Activated CD4-positive, alpha-beta T cell treated with anti-CD3 and anti-CD28 coated beads, Interleukin-2, amount 50 U/mL, for 48 hours (primary cell): ENCODE measurements at places on chromosomes 16 and 17.

- no peak for DNase-seq
These were observed 15.9 kb downstream of the TANC2 start for GRCh38 chr17:62981933-62982332.

GRCh38 chr16:8632675-8633182 lies 11.2 kb downstream of the METTL22 start:
- no peak for DNase-seq

GRCh38 chr17:3679531-3680126 lies 11.0 kb downstream of the EMC6 start:
- DNase-seq, result no peak

DNA sequence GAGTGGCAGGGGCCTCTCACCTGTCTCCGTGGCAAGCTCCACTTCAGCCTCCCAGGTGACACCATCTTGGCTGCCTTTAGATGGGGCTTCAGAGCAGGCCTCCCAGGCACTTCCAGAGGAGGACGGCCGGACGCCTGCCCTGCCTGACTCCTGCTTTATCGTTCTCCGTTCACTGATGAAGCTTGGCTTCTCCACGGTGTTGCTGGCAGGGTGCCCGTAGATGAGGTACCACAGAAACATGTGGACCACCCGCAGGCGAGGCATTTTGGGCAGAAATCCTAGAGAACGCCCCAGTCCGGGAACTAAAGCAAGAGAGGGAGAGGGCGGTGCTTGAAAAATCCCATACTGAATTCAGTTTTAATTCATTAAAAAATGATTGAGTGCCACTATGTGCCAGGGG lies 54.5 kb downstream of the GTF3C1 start:
- no peak for DNase-seq

GRCh38 chr17:19295473-19296135 lies 58.4 kb downstream of the EPN2 start:
- DNase-seq, result no peak

DNA sequence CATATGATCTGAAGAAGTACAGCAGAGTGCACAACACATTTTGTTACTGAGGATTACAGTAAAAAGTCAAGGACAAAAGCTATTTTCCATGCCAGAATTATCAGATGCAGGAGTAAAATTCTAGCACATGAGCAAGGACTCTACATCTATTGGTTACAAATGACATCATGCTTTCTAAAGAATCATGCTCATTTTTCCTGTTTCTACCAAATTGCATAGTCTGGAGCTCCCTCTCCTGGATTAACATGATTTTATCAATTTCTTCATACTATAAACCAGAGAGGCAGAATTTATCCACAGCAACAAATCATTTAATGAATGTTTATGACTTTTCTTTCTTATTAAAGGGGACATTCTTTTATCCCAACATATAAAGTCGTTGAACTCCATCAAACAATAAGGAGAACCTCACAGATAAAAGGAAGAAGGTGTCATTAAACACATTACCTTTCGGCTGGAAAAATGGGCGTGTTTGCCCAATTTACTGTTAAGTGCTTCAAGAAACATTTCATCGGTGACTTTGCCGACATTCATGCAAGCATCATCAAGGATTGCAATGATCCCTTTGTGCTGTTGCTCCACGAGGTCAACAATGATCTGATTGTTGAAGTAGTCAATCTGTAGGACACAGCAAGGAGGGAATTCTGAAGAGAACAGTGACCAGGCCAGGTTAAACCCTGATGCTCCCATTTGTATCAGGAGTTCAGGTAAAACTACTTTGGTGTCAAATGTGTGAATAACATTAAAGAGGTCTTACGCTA lies 121.7 kb downstream of the MYO1D start:
- no peak for DNase-seq

- DNase-seq, result peak; percentile 87
These were observed at the start of gene TUBG2 for GRCh38 chr17:42659079-42659931. TUBG2 (plus strand) TSS chr17:42659284; CDS start chr17:42659504, 220 bp downstream.

DNA sequence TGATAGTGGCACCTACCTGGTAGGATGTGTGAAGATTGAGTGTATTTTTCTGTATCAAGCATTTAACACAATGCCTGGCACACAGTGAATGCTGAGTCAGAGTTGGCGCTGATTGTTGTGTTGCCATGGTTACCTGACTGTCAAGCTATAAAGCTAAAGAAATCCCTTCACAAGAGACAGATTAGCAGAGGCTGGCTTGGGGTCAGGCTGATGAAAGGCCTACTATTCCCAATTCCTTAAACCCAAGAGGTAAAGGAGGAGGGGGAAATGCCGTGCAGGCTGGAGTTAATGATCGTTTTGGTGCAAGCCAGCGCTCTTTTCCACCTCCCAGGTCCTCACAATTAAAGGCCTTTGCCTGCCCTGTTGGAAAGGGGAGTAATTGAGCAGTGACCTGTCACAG lies 5.9 kb downstream of the CLEC19A start:
- no peak for DNase-seq

DNA sequence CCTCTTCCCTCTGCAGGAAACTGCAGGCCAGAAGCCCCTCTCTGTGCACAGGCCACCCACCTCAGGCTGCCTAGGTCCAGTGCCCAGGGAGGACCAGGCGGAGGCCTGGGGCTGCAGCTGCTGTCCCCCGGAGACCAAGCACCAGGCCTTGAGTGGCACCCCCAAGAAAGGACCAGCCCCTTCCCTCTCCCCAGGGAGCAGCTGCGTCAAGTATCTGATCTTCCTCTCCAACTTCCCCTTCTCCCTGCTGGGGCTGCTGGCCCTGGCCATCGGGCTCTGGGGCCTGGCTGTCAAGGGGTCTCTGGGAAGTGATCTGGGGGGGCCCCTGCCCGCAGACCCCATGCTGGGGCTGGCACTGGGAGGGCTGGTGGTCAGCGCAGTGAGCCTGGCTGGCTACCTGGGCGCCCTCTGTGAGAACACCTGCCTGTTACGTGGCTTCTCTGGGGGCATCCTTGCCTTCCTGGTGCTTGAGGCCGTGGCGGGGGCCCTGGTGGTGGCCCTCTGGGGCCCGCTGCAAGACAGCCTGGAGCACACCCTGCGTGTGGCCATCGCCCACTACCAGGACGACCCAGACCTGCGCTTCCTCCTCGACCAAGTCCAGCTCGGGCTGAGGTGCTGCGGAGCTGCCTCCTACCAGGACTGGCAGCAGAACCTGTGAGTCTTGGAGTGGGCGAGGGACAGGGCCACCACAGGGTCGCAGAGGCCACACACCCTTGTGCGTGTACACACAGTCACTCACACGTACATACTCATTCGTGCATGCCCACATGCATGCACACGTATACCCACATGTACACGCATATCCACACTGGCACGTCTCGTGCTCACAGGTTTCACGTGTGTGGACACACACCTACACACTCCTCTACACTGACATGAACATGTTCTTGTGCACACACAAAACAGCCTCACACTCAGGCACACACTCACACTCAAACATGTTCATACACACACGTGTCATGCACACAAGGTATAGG lies 8.3 kb downstream of the TSPAN10 start:
- no peak for DNase-seq

DNA sequence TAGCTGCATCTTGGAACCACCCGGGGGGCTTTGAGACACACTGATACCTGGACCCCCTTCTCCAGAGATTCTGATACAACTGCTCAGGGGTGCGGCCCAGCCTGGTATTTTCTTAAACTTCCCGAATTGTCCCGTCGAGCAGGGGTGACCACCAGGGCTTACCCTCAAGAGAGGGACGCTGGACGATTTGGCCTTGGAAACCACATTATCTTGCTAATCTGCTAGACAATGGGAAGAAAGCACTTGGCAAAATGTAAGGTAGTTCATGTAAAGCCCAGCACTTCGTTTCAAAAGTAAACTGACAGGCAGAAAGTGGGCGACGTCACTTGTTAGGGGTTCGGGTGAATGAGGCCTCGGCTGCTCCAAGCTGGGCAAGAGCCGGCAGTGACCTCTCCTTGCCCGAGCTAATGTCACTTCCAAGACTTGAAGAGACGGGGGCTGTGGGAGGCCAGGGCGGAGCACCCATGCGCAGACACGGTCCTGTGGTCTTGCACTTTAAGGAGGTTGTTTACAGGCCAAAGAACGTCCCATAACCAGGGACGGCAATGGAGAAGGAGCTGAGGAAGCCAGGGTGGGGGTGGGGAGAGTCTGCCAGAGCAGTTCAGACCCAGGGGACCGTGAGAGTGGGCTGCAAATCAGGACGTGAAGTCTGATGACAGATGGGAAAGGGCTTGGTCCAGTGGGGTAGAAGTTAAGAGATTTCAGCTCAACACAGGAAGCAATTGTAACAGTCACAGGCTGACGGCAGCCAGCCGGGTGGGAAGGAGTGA lies 152.7 kb upstream of the GSE1 start:
- DNase-seq, result no peak

DNA sequence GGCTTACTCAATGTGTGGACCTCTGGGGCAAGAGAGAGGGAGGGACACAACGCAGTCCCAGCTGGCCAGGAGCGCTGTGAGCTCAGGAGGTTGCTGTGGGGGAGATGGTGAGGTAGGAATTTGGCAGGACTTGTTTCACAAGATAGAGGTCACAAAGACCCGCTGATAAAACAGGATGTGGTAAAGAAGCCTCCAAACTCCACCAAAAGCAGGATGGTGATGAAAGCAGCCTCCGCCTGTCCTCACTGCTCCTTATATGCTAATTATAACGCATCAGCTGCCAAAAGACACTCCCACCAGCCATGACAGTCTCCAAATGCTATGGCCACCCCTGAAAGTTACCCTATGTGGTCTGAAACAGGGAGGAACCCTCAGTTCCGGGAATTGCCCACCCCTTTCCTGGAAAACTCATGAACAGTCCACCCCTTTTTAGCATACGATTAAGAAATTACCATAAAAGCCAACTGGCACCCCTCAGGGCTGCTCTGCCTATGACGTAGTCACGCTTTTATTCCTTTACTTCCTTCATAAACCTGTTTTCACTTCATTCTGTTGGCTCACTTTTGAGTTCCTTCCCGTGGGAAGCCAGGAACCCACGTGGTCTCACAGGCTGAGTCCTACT lies 5.3 kb upstream of the EIF4A3 start:
- DNase-seq, result no peak
